ENCODE measurements at places on chromosomes 6 and 20.

DNA sequence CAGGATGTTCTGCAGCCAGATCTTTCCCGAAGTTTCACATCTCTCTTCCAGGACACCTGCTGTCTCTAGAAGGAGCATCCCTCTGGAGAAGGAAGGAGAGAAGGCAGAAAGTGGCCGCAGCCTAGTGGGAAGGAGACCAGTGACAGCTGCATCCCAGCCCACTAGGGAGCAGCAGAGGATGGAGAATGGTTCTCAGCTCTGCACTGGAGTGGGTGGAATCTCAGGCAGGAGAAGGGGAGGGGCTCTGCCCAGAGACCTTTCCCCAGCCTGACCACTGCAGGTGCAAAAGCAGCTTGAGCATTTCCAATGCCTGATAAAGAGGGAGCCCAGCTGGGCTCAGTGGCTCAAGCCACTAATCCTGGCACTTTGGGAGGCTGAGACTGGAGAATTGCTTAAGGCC is 32.3 kb downstream of the NCR2 start:
- DNase-seq, result peak; percentile 77

DNA sequence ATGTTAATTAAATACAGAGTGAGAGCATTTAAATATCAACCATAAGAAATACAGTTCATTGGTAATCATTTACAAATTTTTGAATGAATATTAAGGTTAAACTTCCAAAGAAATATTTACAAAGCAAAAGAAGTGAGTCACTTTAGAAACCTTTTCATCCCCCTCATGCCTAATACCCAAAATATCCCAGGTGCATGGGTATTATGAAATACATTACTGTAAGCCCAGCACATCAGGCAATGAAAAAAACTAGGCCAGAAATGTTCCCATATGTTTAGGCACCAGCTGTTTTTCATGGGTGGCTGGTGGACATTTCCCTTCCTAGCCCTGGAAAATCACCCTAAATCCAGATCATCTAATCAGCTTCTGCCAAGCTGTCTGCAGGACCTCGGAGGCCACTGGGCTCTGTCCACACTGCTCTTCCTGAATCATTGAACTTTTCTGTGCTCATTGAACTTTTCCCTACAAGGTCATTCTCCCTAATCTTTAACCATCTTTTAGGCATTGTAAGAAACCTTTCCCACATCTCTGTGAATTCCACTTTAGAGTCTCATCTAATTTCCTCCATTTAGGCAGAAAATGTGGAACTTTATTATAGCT is 145.3 kb upstream of the STXBP5 start:
- DNase-seq, result no peak

DNA sequence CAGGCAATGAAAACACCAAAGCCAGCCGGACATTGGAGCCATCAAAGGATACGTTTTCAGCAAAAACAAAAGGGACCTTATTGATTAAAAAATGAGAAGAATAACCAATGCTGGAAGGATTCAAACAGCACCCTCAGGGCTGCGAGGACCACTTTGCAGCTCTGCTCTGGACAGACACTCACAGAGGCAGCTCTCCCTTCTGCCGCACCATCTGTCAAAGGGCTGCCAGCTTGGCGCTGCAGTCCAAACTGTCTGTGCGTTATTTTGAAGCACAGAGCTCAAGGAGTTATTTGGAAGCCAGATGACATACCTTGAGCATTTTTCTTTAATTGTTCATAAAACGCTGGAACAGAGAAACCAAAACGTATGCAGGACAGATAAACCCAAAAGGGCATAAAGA is 85.2 kb downstream of the KIF16B start:
- no peak for DNase-seq

- DNase-seq, result no peak
Measured at GRCh38 chr6:97850458-97851212, 567.6 kb upstream of the MMS22L start.

DNA sequence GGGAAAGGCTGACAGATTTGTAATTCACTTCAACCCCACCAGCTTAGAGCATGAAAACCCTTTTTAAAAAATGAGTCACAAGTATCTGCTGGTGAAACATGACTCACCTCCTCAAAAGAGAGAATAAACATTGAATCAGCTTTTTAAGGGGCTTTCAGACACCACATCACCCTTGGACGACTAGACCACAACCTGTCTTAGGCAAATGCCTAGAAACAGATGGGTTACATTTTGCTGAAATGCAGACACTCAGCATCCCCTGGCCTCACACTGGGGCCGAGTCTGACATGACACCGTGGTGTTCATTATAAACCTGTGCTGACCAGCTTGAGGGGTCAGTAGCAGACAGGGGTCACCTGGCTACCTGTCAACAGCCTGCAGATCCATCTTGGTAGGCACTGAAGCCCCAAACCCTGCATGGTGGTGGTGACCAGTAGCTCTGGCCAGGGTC is 175.3 kb upstream of the CST7 start:
- DNase-seq, result no peak

DNA sequence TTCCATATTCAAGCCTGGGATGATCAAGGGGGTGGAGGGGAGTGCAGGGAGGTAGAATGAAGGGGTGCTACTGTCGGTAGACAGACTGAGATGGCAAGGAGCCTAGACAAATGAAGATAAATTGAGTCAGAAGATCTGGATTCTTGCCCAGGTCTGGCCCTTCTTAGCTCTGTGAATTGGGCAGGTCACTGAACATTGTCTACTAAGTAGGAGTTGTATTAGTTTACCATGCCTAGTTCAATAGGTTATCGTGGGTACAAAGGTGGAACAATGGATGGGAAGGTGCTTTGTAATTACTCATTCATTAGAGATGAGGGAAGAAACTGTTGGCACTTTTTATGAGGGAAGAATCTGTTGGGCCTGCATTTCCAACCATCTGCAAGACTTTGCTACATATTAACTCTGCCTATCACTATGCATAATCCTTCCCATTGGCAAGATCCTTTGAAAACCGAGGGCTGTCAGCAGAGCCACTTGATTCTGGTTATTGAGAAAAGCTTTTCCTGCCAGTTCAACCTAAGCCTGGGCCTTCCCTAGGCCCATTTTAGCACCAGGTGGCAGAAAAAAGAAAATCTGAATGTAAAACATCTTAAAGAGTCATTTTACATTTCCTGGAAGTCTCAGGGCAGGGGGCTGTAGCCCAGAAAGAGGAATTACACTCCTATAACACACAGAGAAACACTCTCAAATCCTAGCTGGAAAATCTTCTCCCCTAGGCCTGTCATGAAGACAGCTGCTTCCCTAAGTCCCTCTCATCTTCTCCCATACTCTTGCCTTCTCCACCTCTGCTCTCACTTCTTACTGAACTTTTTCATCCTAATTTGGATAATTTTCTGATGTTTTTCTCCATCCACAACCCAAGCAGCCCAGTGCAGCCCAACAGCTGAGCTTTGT is 103.5 kb downstream of the CD24 start:
- no peak for DNase-seq

GRCh38 chr6:157186785-157187181 is 136.5 kb downstream of the TMEM242 start:
- DNase-seq, result no peak

DNA sequence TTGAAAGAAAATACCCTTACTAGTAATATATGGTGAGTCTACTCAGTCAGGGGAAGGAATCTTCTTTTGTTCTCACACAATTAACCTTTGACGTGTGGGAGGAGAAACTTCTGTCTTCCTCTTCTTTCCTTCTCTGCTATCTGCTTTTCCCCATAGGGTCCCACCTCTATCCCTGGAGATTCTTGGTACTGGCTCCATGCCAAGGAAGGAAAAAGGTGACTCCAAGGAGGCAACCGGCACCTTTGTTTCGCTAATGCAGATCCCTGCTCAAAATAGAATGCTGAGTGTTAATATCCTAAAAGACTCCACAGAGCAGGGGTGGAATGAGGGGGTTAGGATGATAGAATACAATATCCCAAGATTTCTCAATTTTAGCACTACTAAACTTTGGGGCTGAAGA is 116.7 kb downstream of the CD164 start:
- DNase-seq, result no peak

DNA sequence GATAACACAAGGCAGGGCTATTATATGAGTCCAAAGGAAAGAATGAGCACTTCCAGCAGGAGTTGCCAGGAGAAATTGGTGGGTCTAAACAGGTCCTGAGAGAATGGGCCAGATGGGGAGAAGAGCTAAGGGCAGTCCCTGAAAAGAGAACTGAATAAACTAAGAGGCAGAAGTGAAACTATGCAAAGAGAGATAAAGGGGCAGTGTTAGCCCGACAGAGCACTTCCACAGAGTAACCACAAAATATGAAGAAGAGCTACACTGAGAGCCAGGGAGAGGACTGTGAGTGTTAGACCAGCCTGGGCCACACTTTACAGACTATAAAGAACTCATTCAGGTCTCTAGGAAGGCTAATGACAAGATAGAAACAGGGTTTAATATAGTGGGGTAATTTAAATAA is 43.8 kb downstream of the RALGAPA2 start:
- no peak for DNase-seq

GRCh38 chr6:104540743-104541142 is 319.0 kb downstream of the HACE1 start:
- no peak for DNase-seq

- DNase-seq, result no peak
Measured at GRCh38 chr6:44000164-44000842, 126.9 kb downstream of the MRPL14 start.

GRCh38 chr20:4435671-4436455 is 285.8 kb upstream of the PRND start:
- DNase-seq, result no peak

Data from endothelial cell (in vitro differentiated cells).